ENCODE measurements at places on chromosomes 1 and 21. TPM values are rescaled to one million over a fixed set of nuclear protein-coding genes. Genes with fewer than 3 reads are reported as not detected.

GRCh38 chr1:109714661-109715372 is 2.8 kb downstream of the GSTM5 start:
- DNase-seq = no peak
- H3K36me3 ChIP-seq = no peaks in the 10 kb centered on the region
- no peak overlapping the region for H3K27ac ChIP-seq
- no peak overlapping the region for H3K4me3 ChIP-seq
- no peaks in the 10 kb centered on the region for H3K27me3 ChIP-seq

DNA sequence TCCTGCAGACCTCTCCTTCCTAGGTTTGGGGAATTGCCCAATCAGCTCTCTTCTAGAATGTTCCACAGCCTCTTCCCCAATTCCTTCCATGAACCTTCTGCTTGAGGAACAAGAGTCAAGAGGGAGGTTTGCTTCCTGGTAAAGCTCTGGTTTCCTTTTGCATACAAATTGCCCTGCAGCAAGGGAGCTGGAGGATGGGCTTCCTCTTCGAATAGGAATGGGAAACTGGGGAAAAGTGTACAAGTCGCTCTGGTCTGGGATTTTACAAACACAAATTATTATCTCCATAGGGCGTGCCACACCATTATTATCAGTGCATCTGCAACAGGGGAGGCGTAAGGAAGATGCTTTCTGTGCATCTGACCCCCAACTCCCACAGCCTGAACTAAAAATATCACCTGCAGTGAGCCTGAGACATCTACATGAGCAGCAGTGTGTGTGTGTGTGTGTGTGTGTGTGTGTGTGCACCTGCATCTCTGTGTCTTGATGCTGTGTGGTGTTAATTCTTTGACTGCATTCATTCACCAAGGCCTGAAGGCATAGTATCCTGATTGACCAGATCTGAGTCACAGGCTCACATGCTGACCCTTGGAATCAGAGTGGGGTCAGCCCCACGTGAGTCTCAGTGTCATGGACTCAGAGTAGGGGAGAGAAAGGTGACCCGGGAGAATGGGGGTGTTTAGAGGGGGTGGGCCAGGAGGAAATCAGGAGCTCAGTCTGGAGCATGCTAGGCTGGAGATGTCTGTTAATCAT is 272.9 kb downstream of the KAZN start:
- H3K27ac ChIP-seq = no peak overlapping the region
- H3K4me1 ChIP-seq = peaks cover 10% of the 10 kb centered on the region
- no peaks in the 10 kb centered on the region for H3K27me3 ChIP-seq
- H3K4me3 ChIP-seq = no peak overlapping the region
- H3K36me3 ChIP-seq = no peaks in the 10 kb centered on the region
- no peak for DNase-seq

DNA sequence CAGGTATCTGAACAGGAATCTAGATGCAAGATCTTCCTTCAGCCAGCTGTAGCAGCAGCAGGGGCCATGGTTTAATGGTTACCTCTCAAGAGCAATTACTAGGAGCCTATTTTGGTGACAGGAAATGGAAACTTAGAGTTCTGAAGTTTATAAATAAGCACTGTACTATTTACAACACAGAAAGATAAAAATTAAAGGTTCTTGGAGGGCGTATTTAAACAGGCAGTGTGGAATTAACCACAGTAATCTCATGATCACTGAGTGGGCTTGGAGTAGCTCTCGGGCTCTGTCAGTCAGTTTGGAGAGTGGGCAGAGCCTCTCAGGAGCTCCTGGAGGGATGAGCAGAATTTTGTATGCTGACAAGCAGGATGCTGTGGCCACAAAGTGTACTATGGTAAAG is 10.2 kb upstream of the FCRL5 start:
- no peaks in the 10 kb centered on the region for H3K27me3 ChIP-seq
- DNase-seq = no peak
- H3K4me1 ChIP-seq = peaks cover 10% of the 10 kb centered on the region
- H3K36me3 ChIP-seq = no peaks in the 10 kb centered on the region
- H3K4me3 ChIP-seq = no peak overlapping the region

- no peaks in the 10 kb centered on the region for H3K4me1 ChIP-seq
- H3K27ac ChIP-seq = no peak overlapping the region
- H3K4me3 ChIP-seq = no peak overlapping the region
- no peaks in the 10 kb centered on the region for H3K27me3 ChIP-seq
Measured at GRCh38 chr1:77673716-77674355, 8.6 kb downstream of the ZZZ3 start.

DNA sequence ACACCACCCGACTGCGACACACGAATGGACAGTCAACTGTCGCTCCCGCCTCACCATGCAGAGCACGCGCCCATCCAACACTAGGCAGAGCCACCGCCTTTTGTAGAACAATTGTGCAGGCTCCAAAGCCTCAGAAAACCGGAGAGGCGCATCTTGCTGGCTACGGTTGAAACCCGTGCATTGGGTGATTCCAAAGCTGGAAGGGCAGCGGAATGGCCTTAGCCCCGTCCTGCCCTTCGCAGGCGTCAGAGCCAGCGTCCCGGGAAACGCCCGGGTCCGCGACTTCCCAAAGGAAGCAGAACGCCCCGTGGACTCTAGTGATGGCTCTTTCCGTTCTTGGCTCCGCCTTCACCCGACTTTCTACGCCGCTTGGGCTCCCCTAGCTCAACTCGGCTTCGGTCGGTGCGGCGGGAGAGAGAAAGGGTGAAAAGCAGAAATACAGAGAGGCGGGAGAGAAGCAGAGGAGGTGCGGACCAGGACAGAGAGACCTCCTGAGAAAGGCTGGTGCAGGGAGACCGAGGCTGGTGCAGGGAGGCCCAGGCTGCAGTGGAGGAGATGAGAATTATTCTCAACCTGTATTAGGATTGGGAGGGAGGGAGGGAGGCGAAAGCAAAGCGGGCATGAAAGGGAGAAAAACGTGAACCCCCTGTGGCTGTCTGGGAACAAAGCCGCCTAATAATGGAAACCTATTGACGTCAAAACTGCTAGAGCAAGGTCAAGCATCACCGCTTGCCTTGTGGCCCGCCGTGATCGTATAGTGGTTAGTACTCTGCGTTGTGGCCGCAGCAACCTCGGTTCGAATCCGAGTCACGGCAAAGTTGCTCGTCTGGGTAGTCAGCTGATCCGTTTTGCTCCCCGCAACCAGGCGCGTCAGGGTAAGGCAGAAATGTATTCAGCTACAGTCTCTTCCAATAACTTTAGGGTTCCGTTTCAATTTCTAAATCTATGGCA is 99.5 kb downstream of the PRKAB2 start:
- H3K27ac ChIP-seq = no peak overlapping the region
- H3K36me3 ChIP-seq = no peaks in the 10 kb centered on the region
- peaks cover 42% of the 10 kb centered on the region for H3K27me3 ChIP-seq

DNA sequence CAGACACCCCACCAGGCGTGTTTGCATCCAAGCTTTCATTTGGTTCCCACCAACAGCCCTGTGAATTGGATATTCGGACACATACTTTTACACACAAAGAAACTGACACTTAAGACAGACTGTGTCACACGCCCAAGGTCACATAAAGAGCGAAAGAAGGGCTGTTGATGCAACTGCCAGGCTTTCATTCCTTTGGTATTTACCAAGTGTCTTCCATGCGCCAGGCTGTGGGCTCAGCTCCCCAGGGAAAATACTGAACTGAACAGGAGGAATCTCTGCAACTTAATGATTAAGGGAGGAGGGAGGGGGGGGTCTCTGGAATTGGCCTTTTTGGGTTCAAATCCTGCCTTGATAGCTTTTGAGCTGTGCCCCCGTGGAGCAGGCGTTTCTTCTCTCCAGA is 122.8 kb downstream of the ACTL8 start:
- H3K4me1 ChIP-seq = no peaks in the 10 kb centered on the region
- no peak overlapping the region for H3K27ac ChIP-seq
- H3K36me3 ChIP-seq = no peaks in the 10 kb centered on the region
- H3K4me3 ChIP-seq = no peak overlapping the region

DNA sequence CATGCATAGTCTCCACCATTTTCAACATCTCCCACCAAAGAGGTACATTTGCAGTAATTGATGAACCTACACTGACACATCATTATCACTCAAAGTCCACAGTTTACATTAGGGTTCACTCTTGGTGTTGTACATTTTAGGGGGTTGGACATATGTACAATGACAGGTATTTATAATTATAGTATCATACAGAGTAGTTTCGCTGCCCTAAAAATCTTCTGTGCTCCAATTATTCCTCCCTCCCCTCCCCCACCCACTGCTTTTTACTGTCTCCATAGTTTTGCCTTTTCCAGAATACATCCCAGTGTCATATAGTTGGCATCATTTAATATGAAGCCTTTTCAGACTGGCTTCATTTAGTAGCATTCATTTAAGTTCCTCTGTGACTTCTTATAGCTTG is 13.6 kb downstream of the COA7 start:
- H3K4me3 ChIP-seq = no peak overlapping the region
- no peak overlapping the region for H3K27ac ChIP-seq
- no peak for DNase-seq
- peaks cover 31% of the 10 kb centered on the region for H3K36me3 ChIP-seq
- no peaks in the 10 kb centered on the region for H3K27me3 ChIP-seq
- no peaks in the 10 kb centered on the region for H3K4me1 ChIP-seq

DNA sequence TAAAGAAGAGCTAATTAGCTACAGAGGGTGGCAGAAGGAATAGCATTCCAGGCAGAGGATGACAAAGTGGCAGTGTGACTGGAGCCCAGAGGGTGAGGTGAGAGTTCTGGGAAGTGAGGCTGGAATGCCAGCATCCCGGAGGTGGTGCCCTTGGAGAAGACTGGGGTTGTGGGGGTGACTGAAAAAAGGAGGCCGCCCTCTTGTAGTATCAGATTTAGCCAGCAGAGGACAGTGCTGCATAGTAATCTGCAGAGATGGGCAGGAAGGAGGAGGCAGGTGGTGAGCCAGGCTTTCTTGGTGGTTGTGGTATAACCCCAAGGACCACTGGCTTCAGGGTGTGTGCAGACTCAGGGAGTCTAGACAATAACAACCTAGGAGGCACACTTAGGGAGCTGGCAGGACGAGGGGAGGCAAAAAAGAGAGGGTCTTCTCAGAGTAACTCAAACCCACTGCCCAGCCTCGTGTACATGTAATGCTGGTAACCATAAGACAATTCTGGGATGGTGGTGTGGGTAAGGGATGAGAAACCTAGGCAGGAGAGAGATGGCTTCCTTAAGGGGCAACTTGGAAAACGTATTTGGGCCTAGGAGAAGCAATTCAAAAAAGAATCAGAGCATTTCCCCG is 30.5 kb downstream of the MROH7 start:
- peak; percentile 79 for DNase-seq
- no peaks in the 10 kb centered on the region for H3K27me3 ChIP-seq
- no peaks in the 10 kb centered on the region for H3K4me1 ChIP-seq
- no peaks in the 10 kb centered on the region for H3K36me3 ChIP-seq
- peak overlapping the region; percentile 12 for H3K4me3 ChIP-seq

The YIPF1 gene
- total RNA-seq = 29.1 TPM

The SH3GLB1 gene
- 37.4 TPM for total RNA-seq

The AMPD1 gene
- not detected for total RNA-seq

The DNM3 gene
- 3.3 TPM for total RNA-seq

The WNT3A gene
- 0.20 TPM for total RNA-seq

The SSX2IP gene
- 19.6 TPM for total RNA-seq

All from H9 (cell line).